Transverse colon (tissue), 4 donors: ENCODE measurements at places on chromosomes 13 and 19. TPM values are rescaled to one million over a fixed set of nuclear protein-coding genes. Genes with fewer than 3 reads are reported as not detected.

Gene GPR18
- not detected for total RNA-seq

Gene SKA3
- total RNA-seq, result 1.00 TPM

DNA sequence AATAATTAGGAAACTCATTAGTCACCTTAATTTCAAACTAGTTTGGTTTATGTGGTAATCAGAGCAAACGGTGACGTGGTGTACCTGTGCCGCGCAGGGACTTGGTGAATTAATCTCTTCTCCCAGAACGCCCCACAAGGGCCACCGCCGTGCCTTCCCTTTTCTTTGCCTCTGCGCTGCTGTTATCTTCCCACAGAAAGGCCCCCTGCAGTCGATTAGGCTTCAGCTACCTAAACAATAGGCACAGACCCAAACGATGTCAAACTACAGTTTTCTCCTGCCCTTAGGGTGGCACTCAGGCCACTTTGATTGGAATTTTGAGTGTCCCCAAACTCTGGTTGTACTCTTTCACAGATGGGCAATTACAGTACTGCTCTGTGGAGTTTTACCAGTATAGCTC is 115.5 kb downstream of the GGACT start:
- no peak for DNase-seq

GRCh38 chr13:111046590-111047141 is 68.4 kb upstream of the ARHGEF7 start:
- no peak for DNase-seq

DNA sequence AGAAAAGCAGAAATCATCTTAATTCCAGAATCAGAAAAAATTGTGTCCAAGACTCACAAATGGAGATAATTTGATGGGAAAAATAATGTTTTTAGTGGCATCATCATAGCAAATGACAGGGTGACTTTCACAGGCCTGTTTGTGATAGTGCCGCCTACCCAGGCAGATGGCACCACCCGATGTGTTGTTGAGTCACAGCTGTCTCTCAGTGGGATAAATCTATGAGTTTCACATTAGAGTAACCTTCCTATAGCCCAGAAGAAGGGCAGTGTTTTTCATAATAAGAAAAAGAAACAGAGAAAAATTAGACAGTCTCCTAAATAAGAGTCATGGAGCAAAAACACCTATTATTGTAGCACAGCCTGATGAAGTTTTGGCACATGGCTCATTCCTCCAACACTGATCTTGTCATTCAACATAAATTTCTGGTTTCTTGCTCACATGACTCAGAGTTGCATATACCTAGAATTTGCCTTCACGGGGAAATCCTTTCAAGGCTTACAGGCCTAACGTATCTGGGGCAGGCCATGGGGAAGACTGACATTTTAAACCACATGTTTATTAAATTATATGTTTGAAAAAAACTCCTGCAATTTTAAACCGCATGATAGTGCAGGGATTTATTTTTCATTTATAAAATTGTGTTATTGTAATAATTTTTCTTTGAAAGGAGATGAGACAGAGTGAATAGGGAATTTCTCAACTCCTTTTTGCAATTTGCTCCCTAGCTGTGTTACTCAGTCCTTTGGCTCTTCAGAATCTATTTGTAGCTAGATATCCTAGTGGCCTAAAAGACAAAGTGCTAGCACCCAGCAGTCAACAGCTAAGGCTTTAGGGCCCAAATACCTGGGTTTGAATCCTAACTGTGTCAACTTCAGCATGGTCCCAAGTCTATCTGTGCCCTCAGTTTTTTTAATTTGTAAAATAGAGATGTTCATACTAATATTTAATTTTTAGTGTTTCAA is 393.7 kb downstream of the NDFIP2 start:
- no peak for DNase-seq
